ENCODE measurements at places on chromosomes 2 and 18. TPM values are rescaled to one million over a fixed set of nuclear protein-coding genes. Genes with fewer than 3 reads are reported as not detected.

Gene RAB6C
- not detected for total RNA-seq

Gene CREG2
- total RNA-seq: under 0.01 TPM

Gene FBXO36
- total RNA-seq: 1.8 TPM

Gene RGPD8
- total RNA-seq: 18.3 TPM
